ENCODE measurements at places on chromosomes 7 and 10.

GRCh38 chr10:71383972-71384687, 12.6 kb upstream of the CDH23 start:
- DNase-seq, result peak; percentile 84

DNA sequence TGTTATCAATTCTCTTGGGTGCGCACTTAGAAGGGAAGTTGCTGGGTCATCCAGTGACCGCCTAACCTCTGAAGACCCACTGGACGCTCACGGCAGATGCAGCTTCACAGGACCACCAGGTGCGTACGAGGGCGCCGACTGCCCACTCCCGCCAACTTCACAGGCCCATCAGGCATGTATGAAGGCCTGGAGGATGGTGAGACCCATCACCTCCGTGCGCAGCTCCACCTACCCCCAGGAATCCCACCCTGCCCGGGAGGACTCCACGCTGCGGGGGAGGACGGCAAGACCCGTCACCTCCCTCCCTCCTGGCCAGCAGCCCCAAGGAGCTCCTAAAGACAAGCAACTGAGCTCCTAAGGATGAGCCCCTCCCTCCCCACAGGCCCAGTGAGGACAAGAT, 146.9 kb downstream of the MAD1L1 start:
- no peak for DNase-seq

- no peak for DNase-seq
Measured at GRCh38 chr10:43980313-43980712, 331.6 kb upstream of the ZNF32 start.

DNA sequence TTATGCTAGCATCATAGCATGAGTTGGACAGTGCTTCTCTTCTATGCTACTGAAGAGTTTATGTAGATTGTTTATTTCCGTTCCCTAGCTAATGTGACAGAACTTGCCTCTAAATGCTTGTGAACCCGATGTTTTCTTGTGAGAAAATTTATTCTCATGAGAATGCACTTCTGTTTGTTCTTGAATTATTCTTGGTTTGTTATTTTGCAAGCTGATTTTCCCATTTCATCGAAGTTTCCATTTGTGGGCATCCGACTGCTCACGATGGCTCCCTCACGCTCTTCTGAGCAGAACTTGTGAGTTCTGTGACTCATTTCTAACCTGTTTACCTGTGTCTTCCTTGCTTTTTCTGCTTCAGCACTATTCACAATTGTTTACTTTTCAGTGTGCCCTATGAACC, 59.9 kb downstream of the WDFY4 start:
- no peak for DNase-seq

- DNase-seq, result no peak
Measured at GRCh38 chr7:88278881-88279280, 27.8 kb downstream of the STEAP4 start.

DNA sequence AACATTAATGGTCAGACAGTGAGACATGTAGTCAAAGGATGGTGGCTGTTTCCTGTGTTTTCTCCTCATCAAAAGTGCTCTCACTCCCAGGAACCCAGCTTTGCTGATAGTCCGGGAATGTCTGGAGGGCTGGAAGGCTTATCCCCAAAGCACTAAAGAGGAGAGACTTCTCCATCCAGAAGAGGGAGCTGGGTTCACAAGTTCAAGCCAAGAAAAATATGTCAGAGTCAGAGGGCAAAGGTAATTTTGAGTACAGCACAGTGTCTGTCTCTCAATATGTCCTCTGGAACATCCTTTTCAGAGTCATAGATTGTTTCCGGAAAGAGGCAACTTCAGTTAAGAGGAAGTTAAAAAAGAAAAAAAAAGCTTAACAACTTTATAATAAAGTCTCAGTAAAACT, 281.5 kb upstream of the PHYHIPL start:
- no peak for DNase-seq

DNA sequence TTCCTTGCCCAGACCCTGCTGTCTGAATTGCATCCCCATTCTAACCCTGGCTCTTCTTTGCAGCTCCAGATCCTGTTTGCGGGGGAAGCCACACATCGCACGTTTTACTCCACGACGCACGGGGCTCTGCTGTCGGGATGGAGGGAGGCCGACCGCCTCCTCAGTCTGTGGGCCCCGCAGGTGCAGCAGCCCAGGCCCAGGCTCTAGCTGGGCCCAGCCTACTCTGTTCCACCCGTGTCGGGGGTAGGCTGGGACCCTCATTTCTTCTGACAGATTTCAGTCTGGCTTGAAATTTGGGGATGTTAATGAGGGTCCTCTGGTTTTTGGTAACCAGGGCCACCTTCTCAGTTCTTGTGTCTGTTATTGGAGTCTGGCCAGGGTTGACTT, 2.7 kb upstream of the MTG1 start:
- no peak for DNase-seq

DNA sequence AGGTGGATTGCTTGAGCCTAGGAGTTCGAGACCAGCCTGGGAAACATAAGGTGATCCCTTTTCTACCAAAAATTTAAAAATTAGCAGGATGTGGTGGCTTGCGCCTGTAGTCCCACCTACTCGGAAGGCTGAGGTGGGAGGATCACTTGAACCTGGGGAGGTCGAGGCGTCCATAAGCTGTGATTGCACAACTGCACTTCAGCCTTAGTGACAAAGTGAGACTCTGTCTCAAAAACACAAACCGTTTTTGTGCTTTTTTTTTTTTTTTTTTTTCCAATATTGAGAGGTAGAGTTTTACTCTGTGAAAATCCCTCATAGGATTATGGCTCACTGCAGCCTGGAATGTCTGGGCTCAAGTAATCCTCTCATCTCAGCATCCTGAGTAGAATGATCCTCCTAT, 14.1 kb downstream of the CCAR1 start:
- no peak for DNase-seq

DNA sequence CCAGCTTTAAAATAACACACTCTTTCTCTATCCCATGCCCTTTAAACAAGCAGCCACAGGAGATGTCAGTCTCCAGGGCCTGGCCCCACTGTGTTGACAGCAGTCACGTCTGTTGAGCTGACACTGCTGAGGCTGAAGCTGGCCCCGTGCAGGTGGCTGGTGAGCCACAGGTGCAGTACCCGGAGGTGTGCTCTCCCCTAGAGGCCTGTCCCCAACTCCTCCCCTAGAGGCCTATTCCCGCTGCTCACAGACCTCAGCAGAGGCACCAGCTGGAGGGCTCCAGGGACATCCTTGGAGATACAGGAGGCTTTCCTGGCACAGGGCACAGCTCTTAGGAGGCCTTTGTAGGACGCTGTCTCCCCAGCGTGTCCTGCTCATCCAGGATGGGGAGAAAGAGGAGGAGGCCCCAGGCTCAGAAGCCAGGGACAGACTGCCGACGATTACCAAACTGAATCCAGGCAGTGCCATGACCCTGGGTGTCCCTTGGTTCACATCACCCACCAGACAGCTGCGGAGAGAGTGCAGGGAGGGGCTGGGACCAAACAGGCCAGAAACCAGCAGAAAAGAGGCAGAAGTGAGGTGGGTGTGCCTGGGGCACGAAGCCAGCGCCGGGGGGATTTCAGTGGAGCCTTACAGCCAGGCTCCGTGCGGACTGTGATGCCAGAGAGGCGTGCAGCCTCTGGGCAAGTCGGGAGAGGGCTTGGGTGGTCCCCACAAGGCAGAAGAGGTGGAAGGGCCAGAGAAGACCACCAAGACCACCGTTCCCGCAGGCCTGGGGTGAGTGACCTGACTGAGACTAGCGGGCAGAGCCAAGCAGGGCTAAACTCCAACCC, 18.5 kb upstream of the TTYH3 start:
- DNase-seq, result no peak

DNA sequence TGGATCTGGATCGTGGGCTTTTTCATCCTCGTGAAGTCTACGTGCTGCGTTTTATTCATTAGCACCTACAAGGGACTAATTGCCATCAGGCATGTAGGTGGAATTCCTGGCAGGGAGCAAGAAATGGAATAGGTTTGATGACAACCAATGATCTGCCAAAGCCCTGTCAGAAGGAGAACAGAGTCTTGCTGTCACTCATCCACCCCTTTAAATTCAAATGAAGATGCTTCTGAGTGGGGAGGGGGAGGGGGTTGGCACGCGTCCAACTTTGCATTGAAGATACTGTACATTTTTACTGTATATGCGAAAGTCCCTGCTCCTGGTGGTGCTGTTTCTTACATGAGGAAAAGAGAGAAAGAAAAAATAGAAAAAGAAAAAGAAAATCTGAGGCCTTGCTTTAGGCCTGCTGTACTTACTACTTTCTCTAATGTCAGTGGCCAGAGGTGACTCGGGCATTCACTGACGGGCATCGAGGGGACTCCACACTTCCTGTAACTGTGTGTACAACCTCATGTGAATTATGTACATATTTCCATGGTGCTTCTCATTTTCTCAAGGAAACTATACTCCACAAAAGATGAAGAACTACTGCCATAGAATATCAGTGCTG, 569.1 kb downstream of the INHBA start:
- DNase-seq, result no peak

- DNase-seq, result no peak
Measured at GRCh38 chr10:36943544-36943943, 181.9 kb upstream of the ANKRD30A start.

GRCh38 chr10:48778193-48778857, 93.7 kb downstream of the WDFY4 start:
- no peak for DNase-seq
